ENCODE measurements at places on chromosomes 7 and 10.

DNA sequence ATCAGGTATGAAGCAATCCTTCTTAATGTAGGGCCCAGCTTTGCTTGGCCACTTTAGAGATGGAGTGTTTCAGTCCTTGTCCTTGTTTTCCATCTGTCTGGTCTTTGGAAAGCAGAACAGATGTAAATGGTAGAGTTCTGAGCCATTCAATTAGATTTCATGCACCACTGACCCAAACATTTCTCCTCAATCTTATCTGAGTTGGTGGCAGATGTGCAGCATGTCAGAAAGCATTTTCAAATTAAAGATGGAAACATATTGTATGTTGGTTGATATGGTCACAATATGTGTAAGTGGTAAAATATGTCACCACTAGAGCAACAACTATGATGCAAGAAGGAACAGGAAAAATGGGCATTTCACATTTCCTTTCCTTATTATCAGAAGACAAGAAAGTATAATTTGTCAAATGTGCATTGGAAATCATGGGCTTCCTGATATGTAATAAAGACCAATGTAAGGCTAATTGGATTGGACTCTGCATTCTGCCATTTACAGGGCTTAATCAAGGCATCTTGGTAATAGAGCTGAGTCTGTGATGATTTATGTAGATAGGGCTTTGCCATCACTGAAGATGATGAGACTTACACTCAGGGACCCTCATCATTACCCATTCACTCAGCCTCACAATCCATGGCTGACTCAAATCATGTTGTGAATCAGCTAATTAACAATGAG lies 750.7 kb downstream of the NRG3 start:
- DNase-seq = no peak

- DNase-seq = no peak
These were observed 22.7 kb upstream of the EMX2 start for GRCh38 chr10:117519879-117520278.

DNA sequence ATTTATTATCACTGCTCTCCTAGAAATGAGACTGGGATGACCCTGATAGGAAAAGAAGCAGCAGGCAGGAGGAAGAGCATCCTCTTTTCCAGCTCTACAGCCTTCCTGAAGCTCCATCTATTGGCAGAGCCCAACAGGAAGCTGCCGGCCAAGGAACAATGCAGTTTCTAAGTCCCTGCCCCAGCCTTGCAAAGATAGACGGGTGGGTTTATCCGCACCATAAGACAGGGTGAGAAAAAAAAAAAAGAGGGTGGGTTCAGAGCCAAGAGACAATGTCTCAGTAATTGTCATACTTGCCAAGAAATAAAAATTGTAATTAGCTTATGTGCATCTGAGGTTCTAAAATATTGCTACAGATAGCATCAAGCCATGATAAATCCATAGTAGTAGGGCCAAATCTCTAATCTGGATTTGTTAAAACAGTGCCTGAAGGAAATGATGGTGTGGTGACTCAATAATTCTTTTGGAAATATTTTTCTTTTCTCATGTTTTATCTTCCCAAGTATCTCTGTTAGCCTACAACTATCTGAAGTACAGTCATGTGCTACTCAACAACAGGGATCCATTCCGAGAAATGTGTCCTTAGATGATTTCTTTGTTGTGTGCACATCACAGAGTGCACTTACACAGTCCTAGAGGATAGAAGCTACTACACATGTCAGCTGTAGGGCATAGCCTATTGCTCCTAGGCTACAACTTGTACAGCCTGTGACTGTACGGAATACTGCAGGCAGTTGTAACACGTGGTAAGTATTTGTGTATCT lies 242.9 kb upstream of the CXCL12 start:
- DNase-seq = no peak

GRCh38 chr10:5814110-5815107 lies 1.2 kb upstream of the GDI2 start:
- DNase-seq = no peak

Data from activated CD8-positive, alpha-beta memory T cell treated with anti-CD3 and anti-CD28 coated beads for 4 hours (primary cell).